Heart left ventricle (tissue), 16 donors: ENCODE measurements at places on chromosomes 12 and 14. TPM values are rescaled to one million over a fixed set of nuclear protein-coding genes. Genes with fewer than 3 reads are reported as not detected.

KRT80 gene
- total RNA-seq, result 0.47 TPM

DIO2 gene
- total RNA-seq, result 19.2 TPM

ALX1 gene
- not detected for total RNA-seq

TMEM116 gene
- total RNA-seq, result 28.2 TPM

KCNMB4 gene
- 3.6 TPM for total RNA-seq

MYO1A gene
- total RNA-seq, result not detected

DNA sequence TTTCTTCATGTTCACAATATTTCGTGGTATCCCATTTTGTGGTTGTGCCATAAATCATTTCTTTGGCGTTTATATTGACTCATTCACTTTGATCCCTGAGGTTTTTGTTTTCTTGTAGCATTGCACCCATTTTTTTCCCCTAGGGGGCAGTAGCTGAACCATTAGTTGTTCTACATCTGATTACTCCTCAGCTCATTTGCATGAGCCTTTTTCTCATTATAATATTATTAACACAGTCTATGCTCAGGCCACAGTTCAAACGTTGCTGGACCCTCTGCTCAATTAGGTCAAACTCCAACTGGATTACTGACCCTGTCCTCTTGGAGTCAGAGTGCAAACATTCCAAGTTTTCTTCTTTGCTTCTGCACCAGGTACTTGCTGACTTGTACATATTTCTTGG, 475.4 kb upstream of the SEL1L start:
- DNase-seq, result no peak

DNA sequence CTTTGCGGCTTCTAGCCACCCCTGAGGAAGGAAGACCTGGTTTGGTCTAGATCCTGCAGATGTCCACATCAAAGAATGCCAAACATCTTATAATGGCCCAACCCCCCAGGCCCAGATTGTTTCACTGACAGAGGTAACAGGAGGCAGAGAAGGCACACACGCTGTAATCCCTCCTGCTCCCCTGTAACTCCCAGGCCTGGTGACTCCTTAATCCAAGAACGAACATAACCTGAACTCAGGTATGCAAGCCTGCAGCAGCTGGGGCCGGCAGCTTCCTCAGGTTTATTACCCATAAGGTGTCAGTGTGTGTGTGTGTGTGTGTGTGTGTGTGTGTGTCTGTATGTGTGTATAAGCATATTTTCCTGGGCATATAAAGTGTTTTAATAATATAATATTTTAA, 52.7 kb downstream of the ERH start:
- DNase-seq, result no peak

DNA sequence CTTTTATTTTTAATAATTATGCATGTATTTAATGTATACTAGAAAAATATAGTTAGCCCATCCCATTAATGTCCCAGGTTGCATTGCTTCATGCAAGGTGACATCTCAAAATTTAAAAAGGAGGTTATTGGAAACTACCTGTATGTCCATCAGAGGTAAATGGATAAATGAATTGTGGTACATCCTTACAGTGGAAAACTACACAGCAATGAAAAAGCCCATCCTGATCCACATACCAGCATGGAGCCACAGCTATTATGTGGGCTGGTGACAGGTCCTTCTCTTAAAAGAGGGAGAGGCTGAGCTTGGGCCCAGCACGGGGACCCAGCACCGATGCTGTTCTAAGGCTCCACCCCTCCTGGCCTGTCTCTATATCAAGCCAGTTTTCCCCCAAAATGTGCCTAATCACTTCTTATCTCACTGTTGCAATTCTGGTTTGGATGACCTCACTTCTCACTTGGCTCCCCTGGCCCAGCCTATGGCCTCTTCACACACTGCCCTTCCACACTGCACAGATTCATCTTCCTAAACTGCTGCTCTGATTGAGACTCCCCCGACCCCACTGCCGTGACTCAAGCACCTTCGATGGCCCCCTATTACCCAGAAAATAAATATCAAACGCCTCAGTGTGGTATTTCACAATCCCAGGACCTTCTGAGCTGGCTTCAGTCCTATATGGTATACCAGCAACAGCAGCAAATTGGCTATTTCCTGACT, 97.1 kb upstream of the NCOR2 start:
- no peak for DNase-seq

GRCh38 chr12:95877622-95878021, 18.9 kb downstream of the SNRPF start:
- DNase-seq, result no peak

GRCh38 chr12:90909069-90909770, 45.8 kb downstream of the CCER1 start:
- no peak for DNase-seq

DNA sequence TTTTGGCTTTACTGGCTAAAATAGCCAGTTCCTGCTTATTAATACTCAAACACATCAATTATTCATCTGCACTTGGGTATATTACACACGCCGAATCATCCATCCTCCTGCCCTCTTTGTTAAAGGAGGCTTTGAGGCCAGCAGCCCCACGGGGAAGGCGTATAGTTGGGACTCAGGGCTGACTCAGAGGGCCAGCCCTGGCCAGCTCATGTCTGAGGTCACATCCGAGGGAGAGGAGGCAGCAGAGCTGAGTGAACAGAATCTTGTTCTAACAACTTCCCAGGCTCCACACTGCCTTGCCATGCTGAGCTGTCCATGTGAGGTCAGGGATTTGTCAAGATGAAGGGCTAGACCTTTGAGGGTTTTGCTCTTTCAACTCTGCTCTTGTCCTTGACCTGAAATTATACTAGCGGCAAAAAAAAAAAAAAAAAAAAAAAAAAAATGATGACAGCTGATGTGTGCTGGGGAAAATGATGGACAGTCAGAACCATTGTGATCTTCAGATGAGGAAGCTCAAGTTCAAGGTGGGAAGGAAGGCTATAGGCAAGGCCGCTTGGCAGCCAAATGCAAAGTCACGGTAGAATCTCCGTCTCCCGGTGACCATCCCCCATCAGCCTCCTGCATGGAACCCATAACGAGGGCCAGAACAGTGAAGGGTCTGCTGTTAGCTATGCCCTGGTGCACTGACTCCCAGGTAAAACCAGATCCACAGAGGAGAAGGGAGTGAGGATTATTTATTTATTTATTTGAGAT, 12.5 kb upstream of the MARK3 start:
- DNase-seq, result peak; percentile 58

GRCh38 chr14:24483604-24484252, 24.3 kb downstream of the CMA1 start:
- DNase-seq, result no peak

DNA sequence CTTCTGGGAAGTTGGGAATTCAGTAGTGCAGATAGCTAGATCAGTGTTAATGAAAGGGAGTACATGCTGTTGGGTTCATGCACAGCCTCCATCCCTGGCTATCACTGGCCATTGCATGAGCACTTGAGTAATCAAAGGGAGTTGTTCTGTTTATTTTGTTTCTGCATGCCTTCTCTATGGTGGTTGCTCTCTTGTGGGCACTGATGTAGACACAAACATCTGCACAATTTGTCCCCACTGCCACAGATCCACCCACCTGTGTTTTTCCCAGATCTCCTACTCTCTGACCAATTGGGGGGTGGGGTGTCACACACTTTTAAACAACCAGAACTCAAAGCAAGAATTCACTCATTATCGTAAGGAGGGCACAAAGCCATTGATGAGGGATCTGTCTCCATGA, 89.7 kb upstream of the DHRS4 start:
- no peak for DNase-seq

- DNase-seq, result no peak
Observed at GRCh38 chr14:32331206-32331605, 2.1 kb downstream of the AKAP6 start.

DNA sequence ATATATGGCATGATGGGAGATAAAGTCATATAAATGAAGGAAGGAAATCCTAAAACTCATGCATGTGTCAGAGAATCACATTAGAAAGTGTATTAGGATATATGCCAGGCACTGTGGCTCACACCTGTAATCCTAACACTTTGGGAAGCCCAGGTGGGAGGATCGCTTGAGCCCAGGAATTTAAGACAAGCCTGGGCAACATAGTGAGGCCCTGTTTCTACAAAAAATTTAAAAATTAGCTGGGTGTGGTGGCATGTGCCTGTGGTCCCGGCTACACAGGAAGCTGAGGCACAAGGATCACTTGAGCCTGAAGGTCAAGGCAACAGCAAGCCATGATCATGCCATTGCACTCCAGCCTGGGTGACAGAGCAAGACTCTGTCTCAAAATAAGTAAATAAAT, 130.3 kb upstream of the ARID2 start:
- DNase-seq, result no peak

GRCh38 chr12:98644433-98644711, 216 bp downstream of the IKBIP start:
- no peak for DNase-seq

- DNase-seq, result no peak
Observed at GRCh38 chr12:124157406-124157805, 137.5 kb upstream of the RFLNA start.

DNA sequence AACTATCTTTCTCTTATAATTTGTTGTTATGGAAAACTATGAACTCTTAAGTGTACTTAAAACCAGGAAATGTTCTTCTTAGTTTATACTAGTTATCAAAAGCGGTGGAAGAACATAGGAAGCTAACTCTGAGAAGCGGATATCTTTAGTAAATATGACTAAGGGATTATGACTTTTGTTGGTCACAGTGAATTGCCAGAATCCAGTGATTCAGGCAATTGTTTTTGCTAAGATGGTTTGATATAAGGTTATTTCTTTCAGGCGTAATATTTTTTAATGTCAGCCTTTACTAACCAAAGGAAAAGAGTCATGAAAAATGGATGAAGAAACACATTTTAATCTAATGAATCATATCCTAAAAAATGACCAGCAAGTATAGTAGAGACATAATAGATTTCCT, 473.5 kb downstream of the FOXG1 start:
- no peak for DNase-seq

- DNase-seq, result no peak
Observed at GRCh38 chr12:130568501-130568900, 147.6 kb downstream of the RIMBP2 start.

DNA sequence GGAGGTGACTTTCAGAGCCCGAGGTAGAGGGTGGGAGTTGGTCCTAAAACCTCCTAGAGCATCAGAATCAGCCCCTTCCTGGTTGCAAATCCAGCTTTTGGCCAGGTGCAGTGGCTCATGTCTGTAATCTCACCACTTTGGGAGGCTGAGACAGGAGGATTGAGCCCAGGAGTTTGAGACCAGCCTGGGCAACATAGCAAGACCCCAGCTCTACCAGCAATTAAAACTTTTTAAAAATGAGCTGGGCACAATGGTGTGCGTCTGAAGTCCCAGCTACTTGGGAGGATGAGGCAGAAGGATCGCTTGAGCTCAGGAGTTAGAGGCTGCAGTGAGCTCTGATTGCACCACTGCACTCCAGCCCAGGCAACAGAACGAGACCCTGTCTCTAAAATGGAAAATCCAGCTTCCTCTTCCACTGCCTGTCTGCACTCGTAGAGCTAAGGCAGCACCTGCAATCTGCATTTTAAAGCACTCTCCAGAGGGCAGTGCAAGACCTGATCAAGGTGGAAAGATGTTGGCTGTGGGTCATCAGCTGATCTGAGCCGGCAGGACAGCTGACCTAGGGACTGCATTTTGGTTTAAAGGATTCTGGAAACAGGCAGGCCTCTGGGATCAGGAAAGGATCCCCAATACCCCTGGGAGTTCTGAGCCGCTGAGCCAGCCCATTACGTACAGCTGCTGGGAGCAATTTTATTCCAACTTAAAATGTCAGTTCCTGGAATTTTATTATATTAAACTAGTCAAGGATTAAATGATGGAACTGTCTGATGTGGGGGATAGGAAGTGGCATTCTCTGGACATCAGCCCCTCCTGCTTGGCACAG, 1.8 kb upstream of the TESC start:
- DNase-seq, result peak; percentile 25

GRCh38 chr14:86619726-86620125, 1089.8 kb downstream of the FLRT2 start:
- no peak for DNase-seq

GRCh38 chr14:76314521-76315034, 61.4 kb upstream of the ESRRB start:
- DNase-seq, result no peak

DNA sequence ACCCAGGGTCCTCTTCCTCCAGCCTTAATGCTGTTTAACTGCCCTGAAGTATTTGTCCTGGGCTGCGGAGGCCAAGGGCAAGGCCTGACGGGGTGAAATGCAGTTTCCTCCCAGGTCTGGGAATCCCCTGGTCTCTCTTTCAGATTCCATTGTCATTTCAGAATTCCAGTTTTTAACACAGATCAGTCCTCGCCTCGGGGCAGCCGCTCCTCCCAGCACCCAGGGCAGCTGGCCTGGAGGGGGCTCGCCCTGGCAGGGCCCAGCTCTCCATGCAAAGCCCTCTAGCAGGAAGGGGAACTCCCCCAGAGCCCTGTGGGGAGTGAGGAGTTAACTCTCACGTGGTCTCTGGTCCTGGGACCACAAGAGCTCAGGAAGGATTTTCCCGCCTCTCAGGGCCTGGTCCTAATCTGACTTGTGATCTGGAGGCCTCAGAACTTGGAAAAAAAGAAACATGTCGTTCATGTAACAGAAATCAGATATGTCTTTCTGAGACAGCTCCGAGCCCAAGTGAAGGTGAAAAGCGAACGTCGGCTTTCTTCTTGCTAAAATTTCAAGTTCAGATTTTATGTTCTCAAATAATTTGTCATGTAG, 265.6 kb upstream of the SFSWAP start:
- DNase-seq, result no peak
